ENCODE measurements at places on chromosomes 16 and 17. TPM values are rescaled to one million over a fixed set of nuclear protein-coding genes. Genes with fewer than 3 reads are reported as not detected.
A peak's percentile ranks its signal among the peaks of the same experiment; 100 is the strongest.

GRCh38 chr17:41360296-41360995 is 9.2 kb downstream of the KRT33B start:
- no peaks in the 10 kb centered on the region for H3K4me1 ChIP-seq
- no peaks in the 10 kb centered on the region for H3K36me3 ChIP-seq
- no peaks in the 10 kb centered on the region for H3K27me3 ChIP-seq
- DNase-seq, result no peak
- no peak overlapping the region for H3K4me3 ChIP-seq

The ENPP7 gene
- polyA plus RNA-seq, result 0.12 TPM

DNA sequence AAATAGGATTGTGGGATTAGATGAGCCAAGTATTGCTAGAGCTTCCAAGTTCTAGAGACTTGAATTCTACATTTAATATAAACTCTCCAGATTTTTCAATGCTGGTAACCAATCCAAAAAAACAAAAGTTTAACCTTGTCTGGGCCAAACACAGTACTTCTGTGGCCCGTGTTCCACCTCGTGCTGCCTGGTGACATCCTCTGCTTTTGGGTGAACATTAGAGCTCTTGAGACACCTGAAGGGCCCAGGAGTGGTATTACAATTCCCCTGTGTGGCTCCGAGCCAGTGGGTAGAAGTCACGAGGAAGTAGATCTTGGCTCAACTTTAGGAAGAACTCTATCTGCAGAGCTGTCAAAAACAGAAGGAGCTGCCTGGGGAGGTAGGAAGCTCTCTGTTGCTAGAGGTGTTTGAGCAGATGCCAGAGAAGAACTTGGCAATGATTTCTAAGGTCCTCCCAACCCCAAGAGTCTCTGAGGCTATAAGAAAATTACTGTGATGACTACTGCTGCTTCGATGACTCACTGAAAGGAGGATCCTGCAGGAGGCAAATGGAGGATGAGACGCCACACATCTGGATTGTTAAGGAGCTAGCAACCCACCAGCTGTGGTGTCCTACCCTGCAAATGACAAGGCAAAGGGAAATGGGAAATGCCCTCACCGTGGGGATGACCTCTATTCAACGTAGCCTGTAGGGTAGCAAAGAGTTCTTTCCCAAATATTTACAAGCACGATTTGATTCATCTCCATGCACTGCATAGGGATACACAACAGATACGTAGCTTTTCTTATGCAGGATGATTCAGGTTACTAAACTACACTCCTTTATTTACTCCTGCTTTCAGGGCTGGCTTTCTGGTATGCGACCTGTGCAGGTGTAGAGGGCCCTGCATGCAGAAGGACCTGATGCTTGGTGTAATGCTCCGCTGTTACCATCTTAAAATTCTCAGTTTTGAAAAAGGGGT is 45.8 kb upstream of the GAS7 start:
- H3K27me3 ChIP-seq, result no peaks in the 10 kb centered on the region
- no peak overlapping the region for H3K27ac ChIP-seq
- no peak overlapping the region for H3K4me3 ChIP-seq
- DNase-seq, result no peak

DNA sequence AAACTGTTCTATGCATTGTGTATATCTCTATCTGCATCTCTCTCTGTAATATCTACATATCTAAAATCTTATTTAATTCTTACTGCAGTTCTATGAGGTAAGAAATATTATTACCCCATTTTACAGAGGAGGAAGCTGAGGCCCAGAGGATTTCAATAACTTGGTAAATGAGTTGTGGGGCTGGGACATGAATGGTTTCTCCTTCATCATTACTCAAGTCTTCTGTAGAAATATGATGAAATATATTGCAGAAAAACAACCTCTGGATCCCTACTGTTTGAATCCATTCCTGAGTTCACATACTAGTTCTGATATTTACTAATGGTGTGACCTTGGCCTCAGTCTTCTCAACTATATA is 45.5 kb upstream of the NLK start:
- H3K36me3 ChIP-seq, result no peaks in the 10 kb centered on the region
- H3K27me3 ChIP-seq, result no peaks in the 10 kb centered on the region
- no peaks in the 10 kb centered on the region for H3K4me1 ChIP-seq
- H3K4me3 ChIP-seq, result no peak overlapping the region
- H3K27ac ChIP-seq, result no peak overlapping the region

GRCh38 chr17:76408037-76408849 is 23.8 kb downstream of the SPHK1 start:
- no peaks in the 10 kb centered on the region for H3K27me3 ChIP-seq
- H3K4me1 ChIP-seq, result no peaks in the 10 kb centered on the region
- peak; percentile 51 for DNase-seq
- H3K4me3 ChIP-seq, result no peak overlapping the region
- no peak overlapping the region for H3K27ac ChIP-seq

GRCh38 chr17:19940722-19941464 is 36.7 kb downstream of the AKAP10 start:
- no peak for DNase-seq
- no peak overlapping the region for H3K4me3 ChIP-seq
- no peaks in the 10 kb centered on the region for H3K4me1 ChIP-seq
- peaks cover 27% of the 10 kb centered on the region for H3K36me3 ChIP-seq
- H3K27me3 ChIP-seq, result no peaks in the 10 kb centered on the region
- H3K27ac ChIP-seq, result no peak overlapping the region

Measured in naive thymus-derived CD4-positive, alpha-beta T cell (primary cell).